NCI-H1436 (cell line): ENCODE measurements at places on chromosomes 5 and 9.

DNA sequence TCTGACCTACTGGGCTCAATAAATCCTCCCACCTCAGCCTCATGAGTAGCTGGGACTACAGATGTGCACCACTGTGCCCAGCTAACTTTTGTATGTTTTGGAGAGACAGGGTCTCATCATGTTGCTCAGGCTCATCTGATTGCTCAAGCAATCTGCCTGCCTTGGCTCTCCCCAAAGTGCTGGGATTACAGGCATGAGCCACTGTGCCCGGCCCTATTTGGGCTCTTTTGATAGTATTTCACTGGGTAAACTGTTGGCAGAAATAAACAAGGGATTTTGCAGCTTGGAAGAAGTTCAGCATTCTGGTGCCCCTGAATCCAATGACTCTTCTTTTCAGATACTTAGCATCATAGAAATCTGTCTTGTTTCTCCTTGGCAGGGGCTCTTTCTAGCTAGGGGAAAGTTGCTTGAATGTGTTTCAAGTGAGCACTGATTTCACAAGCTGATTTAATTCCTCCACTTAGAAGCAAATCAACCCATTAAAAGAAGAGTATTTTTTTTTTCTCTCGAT lies 146.8 kb downstream of the PAPPA start:
- DNase-seq, result no peak

- DNase-seq, result no peak
These were observed 671.3 kb upstream of the KLF4 start for GRCh38 chr9:108160706-108161355.

DNA sequence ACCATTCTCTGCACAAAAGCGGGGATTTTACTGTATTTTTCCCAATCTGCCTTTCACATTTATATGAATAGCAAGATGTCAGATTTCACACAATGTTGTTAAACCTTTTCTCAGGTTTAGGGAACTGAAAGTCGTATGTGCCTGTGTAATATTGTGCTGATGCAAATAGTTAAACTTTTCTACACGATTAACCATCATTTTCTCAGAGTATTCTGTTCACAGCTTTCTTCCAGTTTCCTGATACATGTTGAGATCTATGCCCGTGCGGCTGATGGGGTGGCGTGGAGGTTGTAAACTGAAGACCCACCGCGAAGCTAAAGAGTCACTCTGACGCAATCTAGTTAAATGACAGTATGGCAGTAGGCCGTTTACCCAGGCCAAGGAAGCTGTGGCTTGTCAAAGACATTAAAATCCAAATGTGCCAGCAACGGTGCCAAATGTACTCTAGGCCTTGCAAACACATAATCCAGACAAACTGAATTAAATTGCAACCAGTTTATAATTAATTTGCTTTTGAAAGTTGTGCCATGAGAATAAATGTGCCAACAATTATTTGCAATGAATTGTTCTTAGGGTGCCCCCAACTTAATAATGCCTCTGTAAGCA lies 145.7 kb downstream of the EBF1 start:
- DNase-seq, result no peak

- no peak for DNase-seq
These were observed 230.2 kb downstream of the AOPEP start for GRCh38 chr9:94956731-94957130.

DNA sequence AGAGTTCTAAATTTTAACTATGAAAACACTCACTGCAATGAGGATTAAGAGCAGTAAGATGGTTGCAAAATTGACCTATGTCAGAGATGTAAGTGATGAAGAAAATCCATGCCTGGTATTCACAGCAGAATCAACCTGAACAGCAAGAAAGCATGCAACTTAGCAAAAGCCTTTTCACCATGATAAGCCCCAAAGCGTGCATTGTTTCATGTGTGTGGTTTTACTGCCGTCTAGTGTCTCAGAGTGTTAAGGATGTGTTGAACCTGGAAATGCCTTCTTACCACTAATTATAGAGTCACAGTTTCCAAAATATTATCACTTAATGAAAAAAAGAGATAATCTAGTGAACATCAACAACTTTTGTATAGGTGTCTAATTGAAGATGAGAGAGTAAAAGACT lies 415.2 kb upstream of the TRPC7 start:
- no peak for DNase-seq

GRCh38 chr5:135271533-135272310 lies 127.3 kb downstream of the MACROH2A1 start:
- DNase-seq, result peak; percentile 26

DNA sequence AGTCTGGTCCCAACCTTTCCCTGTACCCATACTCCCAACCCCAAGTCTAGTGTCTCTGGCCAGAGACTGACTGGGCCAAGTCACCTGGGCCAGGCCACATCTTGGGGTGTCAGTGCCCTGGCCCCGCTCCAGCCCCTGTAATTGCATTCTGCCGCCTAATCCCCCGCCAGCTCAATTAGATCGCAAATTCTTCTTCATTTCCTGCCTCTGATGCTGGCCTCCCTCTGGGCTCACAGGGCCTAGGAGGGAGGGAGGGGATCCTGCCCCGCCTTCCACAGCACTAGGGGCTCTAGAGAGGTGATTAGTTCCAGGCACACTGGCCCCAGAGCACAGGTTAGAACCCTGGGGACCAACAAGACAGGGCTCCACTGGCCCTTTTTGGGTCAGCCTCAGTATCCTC lies 5.5 kb downstream of the CXXC5 start:
- DNase-seq, result no peak

DNA sequence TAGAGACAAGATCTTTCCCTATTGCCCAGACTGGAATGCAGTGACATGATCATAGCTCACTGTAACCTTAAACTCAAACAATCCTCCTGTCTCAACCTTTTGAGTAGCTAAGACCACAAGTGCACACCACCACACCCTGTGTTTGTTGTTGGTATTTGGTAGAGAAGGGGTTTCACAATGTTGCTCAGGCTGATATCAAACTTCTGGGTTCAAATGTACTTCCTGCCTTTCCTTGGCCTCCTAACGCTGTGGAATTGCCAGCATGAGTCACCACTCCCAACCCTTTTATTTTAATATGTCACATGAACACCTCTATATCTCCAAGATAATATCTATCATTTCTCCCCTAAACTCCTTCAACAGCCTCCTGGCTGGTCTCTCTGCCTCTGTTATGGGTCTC lies 719.0 kb downstream of the PTPRD start:
- DNase-seq, result no peak

- DNase-seq, result no peak
These were observed 68.0 kb downstream of the FGF10 start for GRCh38 chr5:44321144-44321725.

GRCh38 chr5:56538580-56538979 lies 276.8 kb upstream of the MAP3K1 start:
- DNase-seq, result no peak

- DNase-seq, result no peak
These were observed 128.9 kb downstream of the CPLANE1 start for GRCh38 chr5:37120270-37120669.

DNA sequence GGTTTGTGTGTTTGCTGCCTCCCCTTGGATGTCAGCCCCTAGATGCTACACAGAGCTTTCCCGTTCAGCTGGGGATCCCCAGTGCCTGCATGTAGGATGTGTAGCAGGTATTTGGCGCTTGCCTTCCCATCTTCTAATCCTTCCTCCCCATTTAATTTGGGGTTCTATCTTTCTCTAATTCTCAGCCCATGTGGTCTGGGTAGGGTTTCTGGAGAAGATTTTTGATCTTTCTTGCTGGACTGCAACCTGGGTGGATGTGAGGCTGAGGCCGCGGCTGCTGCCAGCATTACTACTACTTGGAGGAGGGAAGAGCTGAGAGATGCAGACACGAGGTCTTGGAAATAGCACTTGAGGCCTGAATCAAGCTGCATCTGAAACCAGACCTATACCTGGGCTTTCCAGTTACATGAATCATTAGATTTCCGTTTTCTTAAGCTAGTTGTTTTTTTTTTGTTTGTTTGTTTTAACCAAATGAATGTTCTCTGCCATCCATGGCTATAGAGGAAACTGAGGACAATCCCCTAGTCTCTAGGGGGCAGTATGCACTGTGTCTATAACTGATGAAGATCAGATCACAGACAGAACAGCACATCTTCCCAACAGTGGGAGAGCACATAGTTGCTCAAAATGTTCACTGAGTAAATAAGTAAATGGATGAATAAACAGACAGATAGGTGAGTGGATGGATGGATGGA lies 178.6 kb downstream of the FGF18 start:
- no peak for DNase-seq

DNA sequence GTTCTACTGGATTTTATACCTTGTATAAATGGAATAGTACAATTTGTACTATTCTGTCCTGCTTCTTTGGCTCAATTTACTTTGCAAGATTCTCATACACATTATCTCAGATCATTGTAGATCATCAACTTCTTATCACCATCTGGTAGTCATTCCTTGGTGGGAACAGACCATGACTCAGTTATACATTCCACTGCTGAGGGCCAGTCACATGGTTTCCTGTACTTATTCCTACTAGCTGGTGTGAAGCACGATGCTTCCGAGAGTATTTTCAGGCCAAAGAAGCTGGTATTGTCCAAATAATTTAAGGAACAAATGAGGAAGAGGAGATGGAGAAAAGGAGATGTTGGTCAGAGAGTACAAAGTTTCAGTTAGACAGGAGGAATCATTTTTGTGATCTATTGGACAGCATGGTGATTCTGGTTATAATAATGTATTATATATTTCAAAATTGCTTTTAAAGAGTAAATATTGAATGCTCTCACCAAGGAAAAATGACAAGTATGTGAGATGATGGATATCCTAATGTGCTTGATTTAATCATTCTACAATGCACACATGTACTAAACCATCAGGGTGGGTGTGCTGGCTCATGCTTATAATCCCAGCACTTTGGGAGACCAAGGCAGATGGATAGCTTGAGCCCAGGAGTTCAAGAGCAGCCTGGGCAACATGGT lies 124.1 kb downstream of the SYK start:
- DNase-seq, result no peak

DNA sequence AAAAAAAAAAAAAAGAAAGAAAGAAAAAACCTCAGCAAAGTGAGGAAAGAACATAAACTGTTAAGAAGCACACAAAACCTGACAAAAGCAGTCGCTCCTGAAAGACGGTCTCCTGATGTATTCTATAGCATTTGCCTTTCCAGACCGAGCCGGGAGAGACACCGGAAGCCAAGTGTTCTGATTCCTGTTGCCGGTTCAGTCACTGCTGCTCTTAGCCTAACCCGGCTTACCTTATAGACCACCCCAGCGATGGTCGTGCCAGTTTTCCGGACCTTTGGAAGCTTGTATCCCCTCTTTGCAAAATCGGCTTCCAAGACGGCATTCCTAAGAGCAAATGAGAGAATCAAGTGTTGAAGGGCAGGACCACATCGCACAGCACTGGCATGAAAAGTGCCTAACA lies 630 bp downstream of the PSMB7 start:
- no peak for DNase-seq

DNA sequence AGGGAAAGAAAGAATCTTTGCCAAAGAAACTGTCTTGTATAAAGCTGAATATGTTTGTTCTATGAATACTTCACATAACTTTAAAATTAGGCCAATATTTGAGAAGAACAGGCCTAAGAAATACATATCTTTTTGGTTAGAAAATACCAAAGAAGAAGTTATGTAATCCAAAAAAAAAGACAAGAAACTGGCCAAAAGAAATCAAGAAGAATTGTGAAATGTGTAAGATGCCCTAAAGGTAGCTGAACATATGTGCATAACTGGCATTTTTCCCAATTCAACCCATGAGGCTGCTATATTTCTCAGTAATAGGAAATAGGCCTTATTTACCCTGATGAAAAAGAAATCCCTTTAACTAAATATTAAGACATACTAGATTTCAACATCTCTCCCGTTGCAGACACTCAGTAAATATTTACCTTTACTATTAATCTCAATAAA lies 290.0 kb downstream of the CETN3 start:
- no peak for DNase-seq

- DNase-seq, result peak; percentile 7
These were observed at the start of gene PTGS1 for GRCh38 chr9:122370869-122371755. TSS of gene PTGS1 (plus strand) at chr9:122371024. CDS start at chr9:122371085, 61 bp downstream.

- no peak for DNase-seq
These were observed 10.8 kb downstream of the OR13J1 start for GRCh38 chr9:35859310-35859989.

DNA sequence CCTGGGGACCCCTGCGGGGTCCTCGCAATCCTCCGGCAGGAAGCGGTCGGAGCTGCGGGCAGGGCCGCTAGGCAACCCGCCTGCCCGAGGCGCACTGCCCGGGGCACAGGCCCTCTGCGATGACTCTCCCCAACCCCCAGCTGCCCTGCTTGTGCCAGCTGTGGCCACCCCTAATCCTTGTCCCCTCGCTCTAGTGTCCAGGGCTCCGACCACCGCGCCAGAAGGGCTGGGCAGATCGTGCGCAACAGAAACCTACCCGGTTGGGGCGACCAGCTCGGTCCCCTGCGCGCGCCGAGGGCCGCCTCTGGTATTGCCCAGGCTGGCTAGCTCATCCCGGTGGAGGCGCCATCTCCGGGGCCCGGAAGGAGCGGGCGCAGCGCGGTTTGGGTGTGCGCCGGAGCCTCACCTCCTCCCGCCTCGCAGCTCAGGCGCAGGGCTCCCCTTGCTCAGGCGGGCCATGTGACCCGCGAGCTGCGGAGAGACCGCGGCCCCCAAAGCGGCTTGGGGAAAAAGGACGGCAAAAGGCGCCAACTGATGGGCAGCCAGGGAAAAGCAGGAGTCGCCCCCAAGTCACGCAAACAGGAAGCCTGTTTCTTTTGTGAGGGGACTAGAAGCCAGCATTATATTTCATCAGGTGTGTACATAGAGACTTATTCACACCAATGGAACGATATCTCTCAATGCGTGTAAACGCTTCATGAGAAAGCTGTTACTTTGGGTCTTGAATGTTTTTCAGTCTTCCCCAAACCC lies 46.8 kb upstream of the RNF20 start:
- peak; percentile 74 for DNase-seq

DNA sequence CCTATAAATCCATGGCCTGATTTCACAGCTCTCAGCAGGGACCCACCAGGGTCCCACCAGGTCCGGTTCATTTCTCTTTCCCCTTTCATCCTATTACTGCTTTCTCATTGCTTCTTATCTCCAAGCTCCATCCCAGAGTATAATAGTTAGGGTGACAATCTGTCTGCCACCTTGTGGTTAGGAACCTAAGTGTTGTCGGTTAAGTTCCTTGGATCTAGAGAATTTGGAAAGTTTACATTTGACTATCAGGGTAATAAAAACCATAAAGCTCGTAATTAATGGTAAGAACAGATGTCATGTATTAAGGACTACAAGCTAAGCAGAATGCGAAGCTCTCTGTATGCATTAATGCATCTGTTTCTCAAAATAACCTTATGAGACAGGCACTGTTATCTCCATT lies 259.1 kb downstream of the SH3GL2 start:
- DNase-seq, result no peak
